ENCODE measurements at places on chromosomes 2 and 18. TPM values are rescaled to one million over a fixed set of nuclear protein-coding genes. Genes with fewer than 3 reads are reported as not detected.

AQP4 gene
- total RNA-seq: not detected

EIF2AK2 gene
- total RNA-seq: 30.3 TPM

ALPG gene
- total RNA-seq: not detected

SLC11A1 gene
- total RNA-seq: 0.17 TPM

ZC3H6 gene
- 6.0 TPM for total RNA-seq
